AG04450 (cell line): ENCODE measurements at places on chromosomes 1 and 21.

- peak; percentile 37 for DNase-seq
Observed at GRCh38 chr1:68051475-68051874, 1.0 kb upstream of the DIRAS3 start.

GRCh38 chr1:94247138-94248094 lies 10.0 kb upstream of the ARHGAP29 start:
- DNase-seq, result no peak

GRCh38 chr1:200448034-200448762 lies 38.4 kb upstream of the ZNF281 start:
- DNase-seq, result no peak

- no peak for DNase-seq
Observed at GRCh38 chr1:213399695-213400094, 348.7 kb downstream of the RPS6KC1 start.

DNA sequence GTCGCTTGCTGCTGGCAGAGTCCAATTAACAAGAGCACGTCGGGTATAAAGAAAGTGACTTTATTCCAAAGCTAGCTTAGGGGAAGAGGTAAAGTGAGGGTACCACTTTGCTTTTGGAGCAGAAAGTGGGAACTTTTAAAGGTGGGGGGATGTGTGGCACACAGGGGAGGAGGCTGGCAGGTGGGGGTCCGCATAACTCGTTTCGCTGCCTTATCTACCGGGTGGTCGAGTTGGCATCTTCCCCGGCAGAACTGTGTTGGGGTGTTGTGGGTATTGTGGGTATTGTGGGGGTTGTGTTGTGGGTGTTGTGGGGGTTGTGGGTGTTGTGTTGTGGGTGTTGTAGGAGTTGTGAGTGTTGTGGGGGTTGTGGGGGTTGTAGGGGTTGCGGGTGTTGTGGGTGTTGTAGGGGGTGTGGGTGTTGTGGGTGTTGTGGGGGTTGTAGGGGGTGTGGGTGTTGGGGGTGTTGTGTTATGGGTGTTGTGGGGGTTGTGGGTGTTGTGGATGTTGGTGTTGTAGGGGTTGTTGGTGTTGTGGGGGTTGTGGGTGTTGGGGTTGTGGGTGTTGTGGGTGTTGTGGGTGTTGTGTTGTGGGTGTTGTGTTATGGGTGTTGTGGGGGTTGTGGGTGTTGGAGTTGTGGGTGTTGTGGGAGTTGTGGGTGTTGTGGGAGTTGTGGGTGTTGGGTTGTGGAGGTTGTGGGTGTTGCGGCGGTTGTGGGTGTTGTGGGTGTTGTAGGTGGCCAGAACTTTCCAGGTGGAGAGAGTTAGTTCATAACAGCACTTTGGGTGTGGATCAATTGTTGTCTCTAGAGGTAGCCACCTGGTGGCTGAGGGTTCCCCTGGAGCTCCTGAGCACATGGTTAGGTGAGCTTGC lies 52.7 kb downstream of the AGPAT3 start:
- DNase-seq, result no peak

DNA sequence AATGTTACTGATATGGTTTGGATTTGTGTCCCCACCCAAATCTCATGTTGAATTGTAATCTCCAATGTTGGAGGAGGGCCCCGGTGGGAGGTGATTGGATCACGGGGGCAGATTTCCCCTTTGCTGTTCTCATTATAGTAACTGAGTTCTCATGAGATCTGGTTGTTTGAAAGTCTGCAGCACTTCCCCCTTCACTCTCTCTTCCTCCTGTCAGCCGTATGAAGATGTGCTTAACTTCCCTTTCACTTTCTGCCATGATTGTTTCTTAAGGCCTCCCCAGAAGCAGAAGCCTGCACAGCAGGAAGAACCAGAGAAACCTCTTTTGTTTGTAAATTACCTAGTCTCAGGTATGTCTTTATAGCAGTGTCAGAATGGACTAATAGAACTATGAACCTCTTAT lies 28.4 kb downstream of the TRIM33 start:
- no peak for DNase-seq

DNA sequence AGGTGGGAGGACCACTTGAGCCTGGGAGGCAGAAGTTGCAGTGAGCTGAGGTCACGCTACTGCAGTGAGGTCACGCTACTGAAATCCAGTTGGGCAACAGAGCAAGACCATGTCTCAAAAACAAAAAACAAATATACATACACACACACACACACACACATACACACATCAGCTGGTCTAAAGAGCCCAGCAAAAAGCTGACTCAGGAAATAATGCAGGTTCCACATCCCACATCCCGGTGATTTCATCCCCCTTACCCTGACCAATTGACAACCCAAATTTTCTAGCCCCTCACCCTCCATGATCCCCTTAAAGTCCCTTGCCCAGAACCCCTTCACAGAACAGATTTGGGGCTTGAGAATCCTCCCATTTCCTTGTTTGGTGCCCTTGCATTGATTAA lies 11.9 kb upstream of the CFHR4 start:
- DNase-seq, result no peak

- no peak for DNase-seq
Observed at GRCh38 chr21:32976791-32977190, 48.9 kb upstream of the OLIG2 start.

GRCh38 chr1:156664767-156665411 lies 12.3 kb downstream of the NES start:
- DNase-seq, result no peak

DNA sequence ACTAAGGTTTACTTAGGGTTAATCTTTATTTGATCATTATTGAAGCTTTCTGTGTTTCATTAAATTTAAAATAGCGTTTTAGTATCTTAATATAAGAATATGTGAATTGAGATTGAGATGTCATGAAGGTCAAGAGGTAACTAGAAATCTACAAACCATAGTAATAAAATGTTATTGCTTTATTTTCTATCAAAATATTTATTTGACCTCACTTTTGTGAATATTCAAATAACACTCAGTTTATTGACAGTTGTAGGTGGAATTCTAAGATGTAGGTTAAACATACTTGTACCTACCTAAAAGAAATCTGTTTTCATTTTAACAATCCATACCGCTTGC lies 5.7 kb downstream of the ADGRL2 start:
- DNase-seq, result no peak

DNA sequence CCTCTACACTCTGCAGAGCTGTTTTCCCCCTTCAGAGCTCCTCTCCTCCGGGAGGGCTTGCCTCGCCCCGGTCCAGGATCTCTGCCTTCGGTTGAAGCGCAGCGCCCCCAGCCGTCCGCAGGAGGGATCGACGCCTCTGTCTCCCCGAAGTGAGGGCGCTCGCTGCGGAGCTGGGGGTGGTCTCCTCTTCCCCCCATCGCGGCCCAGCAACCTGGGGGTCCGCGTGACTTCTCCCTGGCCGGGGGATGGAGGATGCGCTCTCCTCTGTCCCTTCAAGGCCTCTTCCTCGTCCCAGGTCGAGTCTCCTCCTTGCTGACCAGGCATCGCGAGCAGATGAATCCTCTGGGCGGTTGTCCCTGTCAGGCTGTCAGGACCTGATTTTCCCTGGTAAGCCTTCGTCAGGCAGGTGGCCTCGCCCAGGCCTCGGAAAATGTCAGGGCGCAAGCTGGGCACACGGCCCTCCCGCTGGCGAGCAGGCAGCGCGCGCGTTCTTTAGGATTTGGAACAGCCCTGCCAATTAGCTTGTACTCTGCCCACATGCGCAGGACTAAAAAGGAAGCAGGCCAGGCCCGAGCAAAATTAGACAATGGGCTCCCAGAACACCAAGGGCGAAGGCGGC lies 90.5 kb downstream of the EDEM3 start:
- DNase-seq, result peak; percentile 27

DNA sequence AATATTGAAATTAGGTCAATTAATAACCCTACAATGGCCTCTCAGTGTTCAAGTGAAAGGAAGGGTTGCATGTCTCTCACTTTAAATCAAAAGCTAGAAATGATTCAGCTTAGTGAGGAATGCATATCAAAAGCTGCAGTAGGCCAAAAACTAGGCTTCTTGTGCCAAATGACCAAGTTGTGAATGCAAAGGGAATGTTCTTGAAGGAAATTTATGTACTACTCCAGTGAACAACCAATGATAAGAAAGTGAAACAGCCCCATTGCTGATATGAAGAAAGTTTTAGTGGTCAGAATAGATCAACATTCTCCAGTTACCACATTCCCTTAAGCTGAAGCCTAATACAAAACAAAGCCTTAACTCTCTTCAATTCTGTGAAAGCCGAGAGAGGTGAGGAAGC lies 10.0 kb downstream of the MAEL start:
- DNase-seq, result no peak

DNA sequence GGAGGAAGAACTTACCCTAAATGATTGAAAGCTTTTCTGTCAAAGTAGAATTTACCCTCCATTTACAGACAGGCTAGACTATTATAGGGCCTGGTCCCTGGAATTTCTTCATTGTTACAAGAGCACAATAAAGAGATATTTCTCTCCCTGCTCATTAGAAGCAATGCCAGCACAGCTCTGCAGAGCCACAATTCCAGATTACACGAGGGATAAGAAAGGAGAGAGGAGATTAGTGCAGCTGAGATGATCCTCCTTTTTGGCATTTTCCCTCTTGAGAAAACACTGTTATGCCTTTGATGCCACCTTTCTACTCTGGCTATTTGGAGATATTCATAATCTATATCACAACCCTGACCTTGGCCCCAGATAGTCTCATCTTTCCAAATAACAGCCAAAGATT lies 1119.5 kb upstream of the TMPRSS15 start:
- DNase-seq, result no peak

- DNase-seq, result no peak
Observed at GRCh38 chr1:56819387-56819899, at the start of gene FYB2. Gene FYB2, minus strand, starts transcription at chr1:56819404. Its CDS starts 114 bp downstream, at chr1:56819290.

DNA sequence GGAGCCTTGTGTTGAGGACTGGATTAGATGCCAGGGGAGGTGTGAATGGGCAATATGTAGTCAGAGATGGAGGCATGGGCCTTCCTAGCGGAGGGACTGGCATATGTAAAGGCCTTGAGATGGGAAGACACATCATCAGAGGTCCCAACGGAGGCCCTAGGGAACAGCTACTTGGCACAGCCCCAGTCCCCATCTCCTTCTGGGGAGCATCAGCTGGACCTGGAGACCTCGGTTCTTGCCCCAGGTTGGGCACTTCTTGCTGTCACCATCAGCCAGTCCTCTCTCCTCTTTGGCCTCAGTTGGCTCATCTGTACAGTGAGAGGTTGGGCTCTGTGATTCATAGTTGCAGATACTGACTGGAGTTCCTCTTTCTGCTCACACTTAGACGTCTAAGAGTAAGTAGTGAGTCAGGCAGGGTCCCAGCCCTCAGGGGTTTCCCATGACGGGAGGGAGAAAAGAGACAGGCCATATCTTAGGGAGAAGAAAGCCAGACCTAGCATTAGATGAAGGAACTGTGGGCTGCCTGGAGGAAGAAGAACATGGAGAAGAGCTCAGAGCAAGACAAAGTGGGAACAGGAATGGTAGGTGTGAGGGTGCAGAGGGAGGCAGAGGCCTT lies 3.4 kb upstream of the MARCKSL1 start:
- DNase-seq, result no peak

- DNase-seq, result no peak
Observed at GRCh38 chr1:198480876-198481275, 59.6 kb downstream of the ATP6V1G3 start.

DNA sequence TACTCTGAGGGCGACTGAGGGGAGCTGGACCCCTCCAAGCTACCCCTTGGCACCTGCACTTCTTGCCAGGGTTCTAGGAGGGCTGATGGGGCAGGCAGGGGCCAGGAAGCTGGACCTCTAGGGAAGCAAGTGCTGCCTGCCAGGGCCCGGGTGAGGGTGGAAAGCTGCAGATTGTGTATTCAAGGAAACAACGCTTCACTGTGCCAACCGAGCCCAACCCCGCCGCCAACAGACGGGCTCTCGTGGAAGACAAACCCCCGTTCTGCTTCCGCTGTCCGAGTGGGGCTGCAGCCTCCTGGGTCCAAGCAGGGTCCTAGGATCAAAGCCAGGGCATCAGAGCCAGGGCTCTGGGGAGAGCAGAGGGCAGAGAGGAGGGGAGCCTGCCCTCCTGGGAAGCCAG lies 3.2 kb downstream of the EFHD2 start:
- DNase-seq, result no peak

- DNase-seq, result peak; percentile 63
Observed at GRCh38 chr1:112544011-112544688, 35.4 kb downstream of the WNT2B start.

GRCh38 chr1:68889471-68889870 lies 392.6 kb upstream of the DEPDC1 start:
- no peak for DNase-seq

- DNase-seq, result no peak
Observed at GRCh38 chr1:65772607-65773006, 20.1 kb upstream of the PDE4B start.

GRCh38 chr1:197367627-197368026 lies 99.6 kb downstream of the CRB1 start:
- DNase-seq, result no peak

- peak; percentile 82 for DNase-seq
Observed at GRCh38 chr1:51661081-51661518, 44.2 kb downstream of the OSBPL9 start.

GRCh38 chr1:221440658-221441057 lies 301.2 kb downstream of the DUSP10 start:
- DNase-seq, result no peak

DNA sequence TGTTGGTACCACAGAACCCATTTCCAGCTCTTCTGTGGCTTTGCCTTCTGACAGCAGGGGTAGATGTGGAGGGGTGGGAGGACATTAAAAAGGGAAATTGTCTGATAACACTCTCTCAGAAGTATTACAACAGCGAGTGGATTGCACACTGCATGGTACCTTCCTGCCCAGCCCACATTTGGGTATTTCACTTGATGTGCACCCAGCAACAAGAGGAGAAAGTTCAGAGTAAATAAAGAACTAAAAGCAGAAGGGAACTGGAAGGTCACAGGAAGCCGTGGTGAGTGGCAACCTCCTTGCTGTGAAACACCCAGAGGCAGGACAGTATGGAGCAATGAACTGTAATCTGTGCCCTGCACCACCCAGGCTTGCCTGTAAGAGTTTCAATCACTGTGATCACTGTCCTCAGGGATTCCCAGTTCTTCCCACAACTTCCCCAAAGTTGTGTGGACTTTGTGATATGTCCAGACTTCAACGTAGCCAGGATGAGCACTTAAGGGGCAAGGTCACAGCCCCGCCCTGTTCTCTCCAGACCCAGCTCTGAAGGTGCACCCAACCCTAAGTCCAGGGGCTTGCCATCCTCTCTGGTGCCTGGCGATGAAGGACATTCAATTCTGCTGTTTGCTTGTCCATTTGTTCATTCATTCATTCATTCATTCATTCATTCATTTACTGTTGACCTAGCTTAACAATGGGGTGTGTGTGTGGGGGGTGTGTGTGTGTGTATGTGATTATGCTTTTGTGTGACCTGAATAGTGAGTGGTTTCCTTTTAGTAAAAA lies 18.7 kb upstream of the F5 start:
- DNase-seq, result no peak

GRCh38 chr1:163737261-163737660 lies 415.5 kb downstream of the NUF2 start:
- no peak for DNase-seq

DNA sequence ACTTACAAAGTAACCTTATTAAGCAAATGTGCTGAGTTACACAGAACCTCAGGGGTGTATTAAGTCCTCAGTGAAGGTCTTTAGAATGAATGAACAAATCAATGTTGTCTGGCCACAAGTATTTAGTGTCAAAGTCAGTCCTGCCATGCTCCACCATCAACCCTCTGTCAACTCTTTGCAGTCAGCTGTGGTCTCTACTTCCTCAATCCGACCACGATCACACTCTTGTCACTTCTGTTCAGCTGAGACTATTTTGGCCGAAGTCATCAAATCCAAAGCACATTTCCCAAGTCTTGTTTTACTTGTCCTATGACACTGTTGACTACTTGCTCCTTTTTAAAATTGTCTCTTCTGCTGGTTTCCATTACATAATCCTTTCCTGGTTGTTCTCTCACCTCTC lies 173.5 kb downstream of the ST6GALNAC5 start:
- no peak for DNase-seq
